NCI-H187 (cell line): ENCODE measurements at places on chromosomes 13 and 19.

DNA sequence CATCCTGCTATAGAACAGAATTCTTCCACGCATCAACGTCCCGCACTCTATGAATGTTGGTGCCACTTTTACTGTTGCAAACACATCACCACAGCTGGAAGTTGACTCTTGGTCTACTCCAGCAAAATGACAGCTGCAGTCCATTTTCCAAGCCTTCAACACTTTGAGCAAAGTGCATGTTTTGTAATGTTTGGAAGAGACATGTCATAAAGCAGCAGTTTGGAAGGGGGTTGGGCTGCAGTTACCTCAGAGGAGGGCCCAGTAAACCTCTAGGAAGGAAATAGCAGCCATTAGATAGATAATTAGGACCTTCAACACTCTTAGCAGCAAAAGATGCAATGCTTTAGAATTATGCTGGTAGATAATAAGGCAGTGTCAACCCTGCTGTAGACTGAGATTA is 323.6 kb downstream of the TDRD3 start:
- no peak for DNase-seq

DNA sequence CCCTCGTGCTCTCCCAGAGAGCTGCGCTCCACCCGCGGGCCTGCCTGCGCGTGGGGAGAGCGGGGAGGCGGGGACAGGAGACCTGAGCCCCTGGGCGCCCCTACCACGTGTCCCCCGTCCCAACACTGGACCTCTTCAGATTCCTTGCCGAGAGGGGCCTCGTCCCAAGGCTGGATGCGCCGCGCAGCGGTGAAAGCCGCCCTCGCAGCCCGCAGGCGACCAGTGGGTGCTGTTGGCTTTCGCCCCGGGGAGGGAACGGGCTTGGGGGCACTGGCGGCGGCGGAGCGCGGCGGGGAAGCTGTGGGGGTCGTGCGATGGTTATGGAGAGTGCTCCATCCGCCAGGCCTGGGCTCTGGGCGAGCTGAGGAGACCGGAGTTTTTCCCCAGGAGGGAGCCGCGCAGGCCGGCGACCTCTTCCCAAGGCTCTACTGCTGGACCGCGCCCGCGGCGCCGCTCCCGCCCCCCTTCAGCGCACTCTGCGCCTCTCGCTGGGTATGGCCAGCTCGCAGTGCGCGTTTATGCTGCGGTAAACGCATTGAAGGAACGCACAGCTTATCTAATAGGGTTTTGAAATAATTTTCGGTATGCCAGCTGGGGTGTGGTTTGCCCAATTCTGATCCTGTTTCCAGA is 17.2 kb upstream of the RNF17 start:
- DNase-seq = no peak

- no peak for DNase-seq
Observed at GRCh38 chr13:114311908-114312307, 2.4 kb upstream of the CHAMP1 start.

GRCh38 chr13:25691654-25692053 is 319.9 kb downstream of the ATP8A2 start:
- no peak for DNase-seq

GRCh38 chr19:16340092-16340491 is 15.5 kb downstream of the KLF2 start:
- no peak for DNase-seq

DNA sequence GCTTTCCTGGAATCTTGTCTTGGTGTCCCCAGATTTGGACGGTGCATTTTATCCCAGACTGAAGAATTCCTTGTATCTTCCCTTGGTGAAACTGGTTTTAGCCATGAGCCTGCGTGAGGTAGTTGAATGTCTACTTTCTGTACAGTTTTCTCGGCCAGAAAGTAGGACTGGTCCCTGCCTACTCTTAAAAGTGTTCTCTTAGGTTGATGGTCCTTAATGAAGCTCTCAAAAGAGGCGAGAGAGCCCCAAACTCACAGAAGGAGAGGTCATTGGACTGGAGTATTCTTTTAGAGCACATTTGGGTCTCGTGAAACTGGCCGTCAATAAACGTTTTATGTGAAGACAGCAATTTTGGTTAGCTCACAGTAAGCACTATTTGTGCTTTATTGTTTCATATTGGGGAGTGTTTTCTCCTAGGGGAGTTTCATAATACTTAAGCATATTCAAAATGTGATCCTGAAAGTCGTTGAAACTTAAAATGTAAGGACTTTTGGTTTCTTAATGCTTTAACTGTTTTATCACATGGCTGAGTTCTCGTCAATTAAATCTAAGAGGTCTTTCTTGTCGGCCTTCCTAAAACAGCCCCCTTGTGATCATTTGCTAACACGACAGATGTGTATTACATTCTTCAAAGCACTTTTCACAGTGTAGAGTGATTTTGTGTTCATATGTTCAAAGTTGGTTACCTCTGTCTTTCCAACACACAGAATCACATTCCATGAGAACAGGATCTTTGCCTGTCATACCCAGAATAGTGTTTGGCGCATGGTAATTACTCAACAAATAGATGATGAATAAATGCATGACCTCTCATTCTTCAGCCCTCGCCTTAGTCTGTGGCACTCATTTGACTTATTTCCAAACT is 889 bp downstream of the GTF2F2 start:
- no peak for DNase-seq

GRCh38 chr13:46521486-46521885 is 31.5 kb upstream of the LRCH1 start:
- DNase-seq = no peak

GRCh38 chr19:53538378-53539109 is 599 bp downstream of the ZNF331 start:
- no peak for DNase-seq

DNA sequence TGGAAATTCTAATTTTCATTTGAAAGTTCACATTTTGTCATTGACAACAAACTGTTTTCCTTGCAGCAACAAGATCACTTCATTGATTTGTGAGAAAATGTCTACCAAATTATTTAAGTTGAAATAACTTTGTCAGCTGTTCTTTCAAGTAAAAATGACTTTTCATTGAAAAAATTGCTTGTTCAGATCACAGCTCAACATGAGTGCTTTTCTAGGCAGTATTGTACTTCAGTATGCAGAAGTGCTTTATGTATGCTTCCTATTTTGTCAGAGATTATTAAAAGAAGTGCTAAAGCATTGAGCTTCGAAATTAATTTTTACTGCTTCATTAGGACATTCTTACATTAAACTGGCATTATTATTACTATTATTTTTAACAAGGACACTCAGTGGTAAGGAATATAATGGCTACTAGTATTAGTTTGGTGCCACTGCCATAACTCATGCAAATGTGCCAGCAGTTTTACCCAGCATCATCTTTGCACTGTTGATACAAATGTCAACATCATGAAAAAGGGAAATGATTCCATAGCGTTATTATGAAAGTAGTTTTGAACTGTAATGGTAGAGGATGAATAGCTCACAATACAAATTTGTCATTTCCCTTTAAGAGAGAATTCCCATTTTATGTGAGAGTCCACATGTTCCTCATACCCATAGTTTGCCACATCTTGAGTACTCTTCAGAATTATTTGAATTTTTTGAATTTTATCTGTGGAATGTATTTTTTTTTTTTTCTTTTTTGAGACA is 2.6 kb downstream of the BRCA2 start:
- no peak for DNase-seq

DNA sequence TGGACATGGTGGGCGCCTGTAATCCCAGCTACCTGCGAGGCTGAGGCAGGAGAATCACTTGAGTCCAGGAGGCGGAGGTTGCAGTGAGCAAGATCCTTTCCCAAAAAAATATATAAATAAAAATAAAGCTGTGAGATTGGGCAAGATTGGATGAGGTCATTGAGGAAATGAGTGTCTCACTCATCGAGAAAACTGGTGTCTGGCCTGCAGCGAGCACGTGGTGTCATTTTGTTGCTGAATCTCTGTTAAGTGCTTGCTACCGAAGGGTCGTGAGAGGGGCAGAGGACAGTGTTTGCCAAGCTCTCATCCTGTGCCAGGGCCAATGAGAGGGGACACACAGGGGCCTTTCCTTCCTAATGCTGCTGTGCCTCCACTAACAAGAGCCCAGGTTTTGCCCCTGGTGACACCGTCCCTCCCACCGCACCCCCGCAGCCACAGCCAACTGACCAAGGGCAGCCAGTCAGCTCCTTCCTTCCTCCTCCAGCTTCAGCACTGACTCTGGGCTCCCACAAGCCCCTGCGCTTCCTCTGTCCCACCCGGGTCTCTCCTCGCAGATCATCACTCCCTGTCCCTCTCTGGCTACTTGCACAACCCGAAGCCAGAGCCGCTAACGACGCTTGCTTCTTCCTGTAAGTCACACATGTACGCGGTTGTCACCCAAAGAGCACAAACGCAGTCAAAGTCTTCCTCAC is 3.2 kb downstream of the POLD1 start:
- no peak for DNase-seq

DNA sequence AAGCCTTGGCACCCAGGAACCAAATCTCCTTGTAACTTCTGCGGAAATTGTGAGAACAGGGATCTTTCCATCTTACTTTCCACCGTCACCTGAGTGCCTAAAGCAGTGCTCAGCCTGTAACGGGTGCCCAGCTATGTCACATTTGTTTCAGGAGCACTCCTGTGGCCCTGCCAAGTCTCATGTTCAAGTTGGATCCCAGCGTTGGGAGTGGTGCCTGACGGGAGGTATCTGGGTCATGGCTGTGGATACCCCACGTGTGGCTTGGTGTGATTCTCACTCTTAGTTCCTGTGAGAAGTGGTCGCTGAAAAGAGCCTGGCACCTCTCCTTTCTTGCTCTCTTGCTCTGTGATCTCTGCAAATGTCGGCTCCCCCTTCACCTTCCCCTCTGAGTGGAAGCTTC is 114.9 kb downstream of the UQCRFS1 start:
- DNase-seq = no peak

- DNase-seq = no peak
Observed at GRCh38 chr13:66205807-66206206, 1024.3 kb downstream of the PCDH9 start.
